ENCODE measurements at places on chromosomes 1 and 21.

GRCh38 chr1:15214527-15214926 lies 32.5 kb upstream of the FHAD1 start:
- peaks cover 12% of the 10 kb centered on the region for H3K36me3 ChIP-seq
- no peaks in the 10 kb centered on the region for H3K27me3 ChIP-seq
- H3K27ac ChIP-seq: no peak overlapping the region
- no peak for DNase-seq

DNA sequence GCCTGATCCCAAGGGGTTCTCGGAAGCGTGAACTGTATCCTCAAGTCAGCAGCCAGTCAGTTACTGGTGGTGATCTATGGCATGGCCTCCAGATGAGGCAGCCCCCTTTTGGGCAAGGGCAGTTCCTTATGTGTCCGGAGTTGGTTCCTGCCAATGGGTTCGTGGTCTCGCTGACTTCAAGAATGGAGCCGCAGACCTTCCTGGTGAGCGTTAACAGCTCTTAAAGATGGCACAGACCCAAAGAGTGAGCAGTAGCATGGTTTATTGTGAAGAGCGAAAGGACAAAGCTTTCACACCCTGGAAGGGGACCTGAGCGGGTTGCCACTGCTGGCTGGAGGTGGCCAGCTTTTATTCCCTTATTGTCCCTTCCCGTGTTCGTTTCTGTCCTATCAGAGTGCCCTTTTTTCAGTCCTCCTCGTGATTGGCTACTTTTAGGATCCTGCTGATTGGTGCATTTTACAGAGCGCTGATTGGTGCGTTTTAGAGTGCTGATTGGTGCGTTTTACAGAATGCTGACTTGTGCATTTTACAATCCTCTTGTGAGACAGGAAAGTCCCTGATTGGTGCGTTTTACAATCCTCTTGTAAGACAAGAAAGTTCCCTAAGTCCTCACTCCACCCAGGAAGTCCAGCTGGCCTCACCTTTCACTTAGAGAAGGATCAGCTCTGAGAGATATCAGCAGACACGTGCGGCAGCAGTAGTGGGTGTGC lies 8.9 kb upstream of the IL10RB start:
- H3K36me3 ChIP-seq: peaks cover 37% of the 10 kb centered on the region
- no peaks in the 10 kb centered on the region for H3K27me3 ChIP-seq
- no peaks in the 10 kb centered on the region for H3K4me1 ChIP-seq
- H3K27ac ChIP-seq: no peak overlapping the region
- no peak overlapping the region for H3K4me3 ChIP-seq

DNA sequence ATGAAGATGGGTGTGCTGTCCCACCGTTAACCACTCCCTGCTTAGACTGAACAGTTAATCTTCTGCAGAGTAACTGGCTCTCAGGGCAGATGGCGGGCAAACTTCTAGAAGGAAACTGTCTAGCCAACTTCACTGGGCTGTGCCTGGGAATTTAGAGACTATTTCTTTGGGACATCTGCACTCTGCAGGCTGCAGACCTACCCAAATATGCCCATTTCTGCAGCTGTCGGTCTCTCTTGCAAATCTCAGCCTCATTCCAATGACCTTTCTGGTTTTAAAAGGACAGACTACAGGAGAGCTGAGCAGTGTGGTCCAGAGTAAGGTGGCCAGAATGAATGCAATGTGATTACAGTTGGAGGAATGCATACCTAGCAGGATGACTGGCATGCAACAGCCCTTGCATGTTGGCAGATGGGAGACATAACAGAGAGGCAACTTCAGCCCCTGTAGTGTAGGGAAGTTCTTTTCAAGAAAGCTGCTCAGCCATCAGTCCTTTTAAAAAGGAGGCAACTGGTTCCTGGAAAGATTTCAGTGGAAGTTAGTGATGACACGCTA lies 26.3 kb upstream of the IL20 start:
- H3K4me1 ChIP-seq: peaks cover 3% of the 10 kb centered on the region
- no peaks in the 10 kb centered on the region for H3K27me3 ChIP-seq
- H3K36me3 ChIP-seq: no peaks in the 10 kb centered on the region
- no peak overlapping the region for H3K4me3 ChIP-seq
- DNase-seq: no peak

DNA sequence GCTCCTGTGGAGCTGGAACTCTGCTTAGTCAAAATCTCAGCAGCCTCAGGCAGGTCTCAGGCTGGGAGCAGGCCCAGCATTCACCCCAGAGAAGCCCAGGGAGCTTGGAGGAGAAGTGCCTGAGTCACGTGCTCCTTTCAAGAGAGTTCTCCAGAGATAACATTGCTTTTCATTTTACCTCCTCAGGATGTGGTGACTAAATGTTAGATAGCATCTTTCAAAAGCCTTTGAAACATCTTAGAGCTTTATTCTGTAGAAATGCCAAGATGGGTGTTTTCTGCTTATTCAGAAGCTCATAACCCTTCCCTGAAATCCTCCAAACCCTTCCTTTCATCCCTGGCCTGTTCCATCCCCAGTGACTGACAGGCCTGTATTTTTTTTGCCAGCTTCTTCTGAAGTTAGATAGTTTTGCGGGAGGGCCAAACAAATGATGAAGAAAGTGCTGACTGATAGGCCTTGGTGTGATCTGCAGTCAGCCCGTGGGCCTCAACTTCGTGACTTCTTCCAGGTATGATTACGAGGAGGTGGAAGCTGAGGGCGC lies 58.0 kb downstream of the PGM1 start:
- H3K36me3 ChIP-seq: peaks cover 11% of the 10 kb centered on the region
- no peak for DNase-seq
- no peak overlapping the region for H3K4me3 ChIP-seq
- H3K4me1 ChIP-seq: peaks cover 38% of the 10 kb centered on the region
- H3K27ac ChIP-seq: no peak overlapping the region

- no peaks in the 10 kb centered on the region for H3K27me3 ChIP-seq
- H3K36me3 ChIP-seq: no peaks in the 10 kb centered on the region
- DNase-seq: no peak
These were observed 106.2 kb downstream of the DHRS3 start for GRCh38 chr1:12511516-12512468.

- H3K27me3 ChIP-seq: no peaks in the 10 kb centered on the region
- DNase-seq: no peak
- H3K4me1 ChIP-seq: no peaks in the 10 kb centered on the region
- no peak overlapping the region for H3K4me3 ChIP-seq
- no peak overlapping the region for H3K27ac ChIP-seq
- H3K36me3 ChIP-seq: peaks cover 23% of the 10 kb centered on the region
These were observed 12.0 kb downstream of the ERVH48-1 start for GRCh38 chr21:42913476-42913875.

DNA sequence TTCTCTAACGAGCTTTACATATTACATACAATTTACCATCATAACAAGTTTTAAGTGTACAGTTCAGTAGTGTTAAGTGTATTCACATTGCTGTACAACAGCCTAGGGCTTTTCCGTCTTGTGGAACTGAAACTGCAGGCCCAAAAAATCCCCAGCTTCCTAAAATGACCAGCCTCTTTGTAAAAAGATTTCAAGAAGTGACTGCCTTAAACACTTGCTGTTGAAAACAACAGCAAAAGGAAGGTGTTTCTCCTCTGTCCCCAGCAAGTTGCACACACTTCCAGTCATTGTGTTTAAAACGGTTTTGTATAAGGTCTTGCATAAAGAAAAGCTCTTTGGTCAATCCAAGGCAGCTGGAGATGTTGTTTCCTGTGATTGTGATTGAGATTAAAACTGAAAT lies 16.0 kb upstream of the GBP1 start:
- H3K4me3 ChIP-seq: no peak overlapping the region
- H3K4me1 ChIP-seq: no peaks in the 10 kb centered on the region
- H3K27me3 ChIP-seq: no peaks in the 10 kb centered on the region
- no peaks in the 10 kb centered on the region for H3K36me3 ChIP-seq
- no peak for DNase-seq

- H3K4me1 ChIP-seq: peaks cover 11% of the 10 kb centered on the region
- peak within 1 kb of the TSS; percentile 99 for H3K4me3 ChIP-seq
- peaks cover 24% of the 10 kb centered on the region for H3K36me3 ChIP-seq
- no peaks in the 10 kb centered on the region for H3K27me3 ChIP-seq
- peak within 1 kb of the TSS; percentile 93 for H3K27ac ChIP-seq
These were observed at the start of gene ZNF496 for GRCh38 chr1:247331525-247332214. TSS of gene ZNF496 (minus strand) at chr1:247331867. CDS start at chr1:247329578, 2,289 bp downstream.

DNA sequence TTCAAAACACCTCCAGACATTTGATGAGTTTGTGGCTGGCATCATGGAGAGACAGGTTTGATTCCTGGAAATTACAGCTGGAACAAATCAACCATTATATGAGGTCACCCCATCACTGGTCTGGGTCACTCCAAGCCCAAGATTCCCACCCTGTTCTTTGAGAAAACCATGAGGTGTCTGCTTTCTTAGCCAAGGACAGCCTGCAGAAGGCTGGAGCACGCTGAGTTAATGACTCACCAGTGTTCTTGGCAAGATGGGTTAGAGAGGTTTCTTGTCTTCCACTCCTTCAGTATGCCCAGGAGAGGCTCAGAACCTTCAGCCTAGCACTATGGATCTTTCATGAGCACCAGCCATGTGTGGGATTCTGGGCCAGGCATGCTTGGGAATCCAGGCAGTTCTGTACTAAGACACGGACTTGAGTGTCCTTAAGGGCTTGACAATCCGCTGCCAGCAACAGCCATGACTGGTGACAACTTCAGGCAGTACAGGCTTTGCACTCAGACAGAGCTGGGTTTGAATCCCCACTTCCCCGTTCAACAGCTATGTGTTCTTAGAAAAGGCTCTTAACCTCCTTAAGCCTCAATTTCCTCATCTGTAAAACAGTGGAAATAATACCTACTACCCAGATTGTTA lies 43.9 kb downstream of the GRHL3 start:
- H3K27me3 ChIP-seq: 0 out of 2 replicates have a peak, but pooled peaks cover 9% of the 10 kb centered on the region
- no peaks in the 10 kb centered on the region for H3K36me3 ChIP-seq
- peaks cover 31% of the 10 kb centered on the region for H3K4me1 ChIP-seq
- no peak overlapping the region for H3K27ac ChIP-seq
- H3K4me3 ChIP-seq: no peak overlapping the region
- DNase-seq: no peak

DNA sequence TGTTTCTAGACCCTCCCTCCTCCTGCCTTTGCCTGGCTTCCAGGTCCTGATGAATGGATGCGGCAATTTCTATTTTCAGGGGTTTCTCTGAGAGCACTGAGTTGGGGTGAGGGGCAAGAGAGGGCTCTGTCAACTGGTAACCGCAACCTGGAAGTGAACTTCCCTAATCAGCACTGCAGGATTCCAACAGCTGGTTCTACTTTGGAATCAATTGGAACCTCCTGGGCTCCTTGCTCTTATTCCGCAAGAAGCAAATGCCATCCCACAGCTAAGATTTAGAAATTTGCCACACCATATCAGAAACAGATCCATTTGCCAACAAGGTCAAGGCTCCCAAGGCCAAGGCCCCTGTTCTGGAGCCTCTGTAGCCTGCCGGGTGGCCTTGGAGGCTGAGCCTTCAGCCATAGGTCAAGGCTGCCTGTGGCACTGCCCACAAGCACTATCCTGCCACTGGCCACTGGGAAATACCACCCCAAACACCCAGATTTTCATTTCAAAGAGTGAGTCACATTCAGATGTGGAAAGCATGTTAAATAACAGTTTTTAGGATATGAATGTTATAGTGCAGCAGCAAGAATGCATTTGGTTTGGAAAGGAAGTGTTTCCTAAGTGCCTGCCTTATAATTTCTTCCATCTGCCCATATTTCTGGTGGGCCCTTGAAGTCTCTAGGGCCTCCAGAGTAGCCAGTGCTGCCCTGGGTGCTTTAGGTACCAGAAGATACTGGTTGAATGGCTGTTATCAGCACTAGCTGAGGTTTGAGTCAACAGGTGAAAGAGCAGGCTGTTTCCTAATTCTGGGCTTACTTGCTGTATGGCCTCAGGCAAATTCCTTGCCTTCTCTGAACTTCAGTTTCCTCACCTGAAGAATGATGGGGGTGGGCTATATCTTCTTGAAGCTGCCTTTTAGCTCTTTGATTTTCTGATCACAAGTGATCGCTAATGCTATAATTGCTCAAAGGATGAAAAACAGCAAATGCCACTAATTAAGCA lies 56.3 kb upstream of the JUN start:
- H3K27me3 ChIP-seq: no peaks in the 10 kb centered on the region
- no peak overlapping the region for H3K4me3 ChIP-seq
- peaks cover 2% of the 10 kb centered on the region for H3K4me1 ChIP-seq
- H3K36me3 ChIP-seq: no peaks in the 10 kb centered on the region
- no peak for DNase-seq
- no peak overlapping the region for H3K27ac ChIP-seq

- no peaks in the 10 kb centered on the region for H3K4me1 ChIP-seq
- no peaks in the 10 kb centered on the region for H3K36me3 ChIP-seq
- DNase-seq: no peak
- H3K27ac ChIP-seq: no peak overlapping the region
- H3K27me3 ChIP-seq: no peaks in the 10 kb centered on the region
These were observed 73.3 kb downstream of the RPE65 start for GRCh38 chr1:68376441-68376840.

- no peaks in the 10 kb centered on the region for H3K36me3 ChIP-seq
- no peak overlapping the region for H3K27ac ChIP-seq
- no peaks in the 10 kb centered on the region for H3K27me3 ChIP-seq
- H3K4me1 ChIP-seq: peaks cover 16% of the 10 kb centered on the region
- H3K4me3 ChIP-seq: no peak overlapping the region
These were observed 79.8 kb downstream of the EPHB2 start for GRCh38 chr1:22790232-22791008.

- no peak for DNase-seq
- H3K27ac ChIP-seq: no peak overlapping the region
- no peaks in the 10 kb centered on the region for H3K36me3 ChIP-seq
- H3K4me3 ChIP-seq: no peak overlapping the region
These were observed 252.0 kb downstream of the KCTD3 start for GRCh38 chr1:215819114-215819513.

DNA sequence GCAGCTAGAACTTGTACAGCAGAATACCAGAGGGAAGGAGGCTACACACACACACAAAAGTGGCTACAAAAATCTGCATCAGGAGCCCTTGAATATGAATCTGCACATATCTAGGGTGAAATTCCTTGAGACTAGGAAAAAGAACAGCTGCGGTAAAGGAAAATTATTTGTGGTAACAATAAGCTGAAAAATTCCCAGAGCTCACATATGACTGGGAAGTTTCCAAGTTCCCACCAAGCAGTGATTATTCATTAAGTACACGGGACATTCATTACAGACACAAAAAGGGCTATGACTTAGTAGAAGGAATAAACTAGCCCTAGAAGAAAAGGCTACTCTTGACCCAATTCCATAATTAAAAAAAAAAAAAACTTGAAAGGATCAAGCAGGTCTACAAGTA lies 149.5 kb upstream of the BACE2 start:
- H3K4me3 ChIP-seq: no peak overlapping the region
- DNase-seq: no peak
- no peak overlapping the region for H3K27ac ChIP-seq
- H3K36me3 ChIP-seq: no peaks in the 10 kb centered on the region
- no peaks in the 10 kb centered on the region for H3K27me3 ChIP-seq

- DNase-seq: peak; percentile 25
- no peaks in the 10 kb centered on the region for H3K27me3 ChIP-seq
- no peak overlapping the region for H3K27ac ChIP-seq
- no peaks in the 10 kb centered on the region for H3K4me1 ChIP-seq
- H3K4me3 ChIP-seq: no peak overlapping the region
These were observed 205.6 kb upstream of the GJB5 start for GRCh38 chr1:34549199-34549598.

- no peak for DNase-seq
- H3K27me3 ChIP-seq: no peaks in the 10 kb centered on the region
- H3K36me3 ChIP-seq: no peaks in the 10 kb centered on the region
- H3K4me1 ChIP-seq: peaks cover 17% of the 10 kb centered on the region
- H3K4me3 ChIP-seq: no peak overlapping the region
These were observed 7.9 kb downstream of the ACAP3 start for GRCh38 chr1:1299686-1300351.
